ENCODE measurements at places on chromosomes 12 and 14.

- no peak for DNase-seq
These were observed 83.7 kb downstream of the NINJ2 start for GRCh38 chr12:579420-580110.

DNA sequence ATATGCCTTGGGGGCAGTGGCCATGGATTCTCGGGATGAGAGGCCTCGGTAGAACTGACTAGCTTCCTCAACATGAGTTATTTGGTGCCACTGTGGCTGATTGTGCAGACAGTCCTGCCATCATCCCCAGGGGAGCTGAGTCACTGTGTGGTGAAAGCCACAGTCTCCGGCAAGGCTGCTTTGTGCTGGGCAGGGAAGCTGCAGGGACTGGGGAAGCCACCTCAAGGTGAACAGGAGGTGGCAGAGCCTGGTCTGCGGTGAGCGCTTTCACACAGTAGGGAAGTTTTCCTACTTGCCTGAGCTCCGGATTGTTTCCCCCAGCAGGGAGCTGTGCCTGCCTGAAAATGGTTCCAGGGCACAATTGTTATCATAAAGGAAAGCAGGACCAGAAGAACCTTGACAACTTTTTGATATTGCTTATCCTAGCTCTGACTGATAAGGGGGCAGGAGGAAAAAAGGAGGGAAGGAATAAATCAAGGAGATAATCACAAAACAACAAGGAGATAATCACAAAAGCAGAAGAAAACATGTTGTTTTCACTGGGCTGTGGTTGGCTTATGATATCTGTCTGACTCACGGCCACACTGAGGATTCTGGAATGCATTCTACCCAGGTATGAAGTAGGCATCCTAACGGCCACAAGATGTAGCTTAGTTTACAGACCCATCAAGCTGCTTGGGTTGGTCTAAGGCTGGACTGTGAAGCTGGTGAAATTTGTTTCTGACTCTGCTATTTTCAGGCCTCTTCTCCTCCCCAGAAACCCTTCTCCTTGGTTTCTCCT, 32.2 kb upstream of the GNG2 start:
- peak; percentile 74 for DNase-seq

DNA sequence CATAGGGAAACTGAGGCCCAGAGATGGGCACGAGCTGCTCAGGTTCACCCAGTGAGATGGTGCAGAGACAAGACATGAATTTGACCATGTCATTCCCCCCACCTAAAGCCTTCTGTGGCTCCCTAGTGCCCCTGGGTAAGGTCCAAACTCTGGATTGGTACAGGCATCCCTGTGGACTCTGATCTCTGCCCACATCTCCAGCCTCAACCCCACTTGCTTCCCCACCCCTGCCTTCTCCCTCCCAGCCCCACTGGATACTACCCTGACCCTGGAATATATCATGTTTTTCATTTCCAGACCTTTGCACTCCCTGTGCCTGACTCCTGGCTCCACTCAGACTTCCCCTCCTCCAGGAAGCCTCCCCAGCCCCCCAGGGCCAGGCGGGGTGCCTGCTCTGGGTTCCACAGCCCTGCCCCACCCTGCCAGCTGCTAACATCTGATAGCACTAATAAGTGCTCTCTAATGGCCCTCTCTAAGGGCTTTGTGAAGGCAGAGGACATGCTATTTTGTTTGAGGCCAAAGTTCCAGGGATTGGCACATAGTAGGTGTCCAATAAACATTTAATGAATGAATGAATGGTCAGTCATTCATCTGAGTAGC, 1.1 kb upstream of the SDSL start:
- no peak for DNase-seq

- no peak for DNase-seq
These were observed 33.2 kb upstream of the VPS37B start for GRCh38 chr12:122929148-122929538.

DNA sequence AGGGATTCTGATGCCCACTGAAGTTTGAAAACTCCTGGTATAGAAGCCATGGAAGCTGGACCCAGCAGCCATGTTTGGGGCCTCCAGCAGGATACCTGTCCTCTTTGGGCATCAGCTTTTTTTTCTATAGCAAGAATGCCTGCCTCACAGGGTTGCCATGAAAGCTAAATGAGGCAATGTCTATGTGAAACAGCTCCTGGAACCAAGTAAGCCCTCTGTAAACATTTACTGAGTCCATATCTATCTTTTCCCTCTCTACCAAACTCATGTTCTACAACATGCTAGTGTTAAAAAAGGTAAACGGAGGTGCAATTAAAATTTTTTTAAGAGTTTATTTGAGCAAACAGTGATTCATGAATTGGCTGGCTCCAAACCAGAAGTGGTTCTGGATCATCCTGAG, 28.6 kb downstream of the FLVCR2 start:
- no peak for DNase-seq

DNA sequence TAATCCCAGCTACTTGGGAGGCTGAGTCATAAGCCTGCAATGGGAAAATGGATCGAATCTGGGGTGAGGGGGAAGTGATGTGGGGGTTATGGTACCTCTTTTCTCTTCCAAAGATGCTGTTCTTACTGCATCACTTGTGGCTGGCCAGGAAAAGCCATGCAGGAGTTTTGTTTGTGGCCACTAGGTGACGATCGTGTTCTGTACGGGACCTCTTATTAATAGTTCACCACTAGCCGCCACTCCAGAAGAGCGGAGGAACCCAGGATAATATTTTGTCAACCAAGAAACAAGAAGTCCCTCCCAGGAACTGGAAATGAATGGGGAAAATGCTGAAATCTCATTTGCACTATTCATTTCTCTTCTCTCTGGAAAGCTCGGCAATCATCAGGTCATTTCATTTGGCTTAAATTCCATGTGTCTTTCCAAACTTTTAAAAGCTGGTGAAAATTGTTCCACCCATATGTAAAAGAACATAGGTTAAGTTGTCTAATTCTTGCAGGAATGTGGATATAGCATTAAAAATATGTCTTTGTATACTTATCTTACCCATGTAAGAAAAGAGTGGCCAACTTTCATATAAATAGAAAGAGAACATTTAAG, 8.9 kb downstream of the GPR65 start:
- peak; percentile 83 for DNase-seq

- peak; percentile 75 for DNase-seq
These were observed 243.7 kb downstream of the TMEM132D start for GRCh38 chr12:129659961-129660622.

DNA sequence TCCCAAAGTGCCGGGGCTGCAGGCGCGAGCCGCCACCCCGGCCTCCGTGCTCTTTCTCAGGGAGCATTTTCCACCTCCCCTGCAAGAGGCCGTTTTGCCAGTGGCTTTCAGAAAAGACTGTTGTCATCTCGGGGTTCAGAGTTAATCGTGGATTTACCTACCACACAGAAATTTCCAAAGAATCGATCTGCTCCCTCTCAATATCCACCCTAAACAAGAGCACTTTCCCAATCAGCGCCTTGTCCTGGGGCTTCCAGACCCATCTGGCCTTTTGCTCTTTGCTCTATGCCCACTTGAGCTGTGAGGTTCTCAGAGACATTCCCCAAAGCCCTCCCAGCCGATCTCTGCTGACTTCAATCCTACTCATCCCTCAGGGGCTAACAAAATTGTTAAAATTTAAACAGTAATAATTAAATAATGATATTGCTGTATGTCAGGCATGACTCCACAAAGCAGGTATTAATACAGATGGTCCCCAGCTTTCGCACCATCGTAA, 86.6 kb downstream of the NINJ2 start:
- no peak for DNase-seq

GRCh38 chr12:2410496-2410895, 357.7 kb downstream of the CACNA1C start:
- DNase-seq, result no peak

DNA sequence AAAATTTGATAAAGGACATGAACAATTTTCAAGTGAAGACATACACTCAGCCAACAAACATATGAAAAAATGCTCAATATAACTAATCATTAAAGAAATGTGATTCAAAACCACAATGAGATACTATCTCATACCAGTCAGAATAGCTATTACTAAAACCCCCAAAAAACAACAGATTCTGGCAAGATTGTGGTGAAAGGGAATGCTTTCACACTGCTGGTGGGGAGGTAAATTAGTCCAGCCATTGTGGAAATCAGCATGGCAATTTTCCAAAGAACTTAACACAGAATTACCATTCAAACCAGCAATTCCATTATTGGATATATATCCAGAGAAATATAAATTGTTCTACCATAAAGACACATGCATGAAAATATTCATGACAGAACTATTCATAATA, 18.7 kb upstream of the TAS2R14 start:
- no peak for DNase-seq

DNA sequence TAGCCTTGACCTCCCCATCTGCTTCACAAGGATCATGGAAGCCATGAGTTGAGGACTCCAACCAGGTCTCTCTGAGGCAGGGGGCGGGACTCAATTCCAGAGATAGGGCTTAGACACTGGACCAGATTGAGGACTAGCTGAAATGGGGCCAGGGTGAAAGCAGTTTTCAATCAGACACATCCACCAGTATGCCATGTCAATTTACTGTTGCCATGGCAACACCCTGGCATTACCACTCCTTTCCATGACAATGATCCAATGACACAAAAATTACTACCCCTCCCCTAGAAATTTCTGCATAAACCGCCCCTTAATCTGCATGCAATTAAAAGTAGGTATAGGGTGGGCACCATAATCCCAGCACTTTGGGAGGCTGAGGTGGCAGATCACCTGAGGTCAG, 18.6 kb upstream of the DCAF5 start:
- no peak for DNase-seq

DNA sequence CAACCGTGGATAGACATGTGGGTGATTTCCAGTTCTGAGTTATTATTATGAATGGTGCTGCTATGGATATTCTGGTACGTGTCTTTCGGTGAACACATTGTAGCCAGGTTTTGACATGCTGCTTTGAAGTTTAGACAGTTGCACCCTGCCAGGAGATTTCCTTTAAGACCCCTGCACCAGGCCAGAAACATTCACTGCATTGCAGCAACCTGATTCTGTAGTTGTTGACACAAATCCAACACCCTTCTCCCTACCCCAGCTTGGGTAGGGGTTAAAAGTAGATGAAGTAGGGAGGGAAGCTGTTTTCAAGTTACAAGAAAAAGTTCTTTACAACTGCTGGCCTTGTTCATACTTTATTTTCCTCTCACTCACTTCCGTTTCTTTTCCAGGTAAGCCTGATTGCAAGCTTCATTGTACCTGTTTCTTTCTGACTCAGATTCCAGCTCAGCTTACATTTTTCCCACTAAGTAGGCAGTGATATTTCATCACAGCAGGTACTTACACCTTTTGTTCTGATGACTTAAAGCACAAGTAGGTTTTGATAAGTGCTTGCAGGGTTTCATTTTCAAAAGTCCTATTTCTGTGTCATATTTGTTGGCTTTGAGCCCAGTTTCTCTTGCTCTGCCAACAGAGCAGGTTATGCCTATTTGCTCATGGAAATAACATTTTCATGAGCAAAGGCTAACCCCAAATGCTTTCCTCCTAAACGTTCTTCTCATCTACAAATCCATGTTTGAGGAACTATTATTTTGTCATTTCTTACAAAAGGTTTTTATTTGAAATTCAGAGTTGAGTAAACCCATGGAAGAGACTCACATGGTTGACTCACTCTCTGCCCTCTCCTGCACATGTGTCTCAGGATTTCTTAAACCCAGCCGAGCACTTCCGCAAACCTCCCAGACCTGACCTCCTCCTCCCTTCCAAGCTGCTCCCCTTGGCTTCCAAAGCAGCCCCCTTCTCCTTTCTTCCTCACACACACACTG, 12.1 kb upstream of the LTA4H start:
- no peak for DNase-seq

GRCh38 chr12:109329003-109329402, 18.7 kb upstream of the MYO1H start:
- no peak for DNase-seq

- no peak for DNase-seq
These were observed 291.1 kb downstream of the SYT1 start for GRCh38 chr12:79155683-79156082.

DNA sequence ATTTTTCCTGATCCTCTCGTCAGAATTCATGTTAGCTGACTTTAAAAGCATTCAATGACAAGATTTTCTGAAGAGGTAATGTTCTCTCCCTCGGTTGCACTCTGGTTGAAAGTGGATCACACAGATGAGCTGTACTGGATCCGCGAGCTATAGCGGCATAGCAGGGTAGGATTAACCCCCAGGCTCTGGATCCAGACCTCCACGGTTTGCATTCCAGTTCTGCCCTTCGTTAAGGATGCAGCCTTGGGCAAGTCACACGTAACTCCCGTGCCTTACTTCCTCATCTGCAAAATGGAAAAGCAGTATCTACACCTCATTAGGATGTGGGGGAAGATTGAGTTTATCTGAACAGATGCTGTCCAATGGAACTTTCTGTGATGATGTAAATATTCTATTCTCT, 13.8 kb downstream of the CCDC92 start:
- DNase-seq, result no peak

- DNase-seq, result peak; percentile 24
These were observed 137.5 kb upstream of the CCND2 start for GRCh38 chr12:4135919-4136605.

DNA sequence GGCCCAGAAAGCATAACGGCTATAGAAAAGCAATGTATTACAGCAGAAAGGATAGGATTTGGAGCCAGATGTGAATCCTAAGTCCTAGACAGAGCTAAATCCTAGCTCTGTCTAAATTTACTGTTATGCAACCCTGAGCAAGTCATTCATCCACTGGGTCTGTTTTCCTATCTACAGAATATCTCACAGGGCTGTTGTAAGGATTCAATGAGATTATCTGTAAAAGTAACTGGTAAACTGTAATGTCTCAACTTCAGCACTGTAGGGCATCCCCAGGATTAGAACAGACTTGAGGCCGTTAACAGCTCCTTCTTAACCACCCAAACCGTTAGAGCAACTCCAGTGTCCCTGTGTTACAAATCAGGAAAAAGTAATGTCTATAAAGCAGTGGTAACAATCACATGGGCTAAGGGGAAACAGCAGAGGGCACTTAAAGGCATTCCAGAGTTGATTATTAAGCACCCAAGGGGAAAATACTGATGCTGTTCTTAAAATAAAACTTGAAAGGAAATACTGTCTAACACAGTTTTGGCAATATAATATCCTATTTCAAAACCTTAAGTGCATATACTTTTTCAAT, 10.1 kb downstream of the GMFB start:
- DNase-seq, result no peak

- no peak for DNase-seq
These were observed 72.2 kb downstream of the VCPKMT start for GRCh38 chr14:50044042-50044651.

DNA sequence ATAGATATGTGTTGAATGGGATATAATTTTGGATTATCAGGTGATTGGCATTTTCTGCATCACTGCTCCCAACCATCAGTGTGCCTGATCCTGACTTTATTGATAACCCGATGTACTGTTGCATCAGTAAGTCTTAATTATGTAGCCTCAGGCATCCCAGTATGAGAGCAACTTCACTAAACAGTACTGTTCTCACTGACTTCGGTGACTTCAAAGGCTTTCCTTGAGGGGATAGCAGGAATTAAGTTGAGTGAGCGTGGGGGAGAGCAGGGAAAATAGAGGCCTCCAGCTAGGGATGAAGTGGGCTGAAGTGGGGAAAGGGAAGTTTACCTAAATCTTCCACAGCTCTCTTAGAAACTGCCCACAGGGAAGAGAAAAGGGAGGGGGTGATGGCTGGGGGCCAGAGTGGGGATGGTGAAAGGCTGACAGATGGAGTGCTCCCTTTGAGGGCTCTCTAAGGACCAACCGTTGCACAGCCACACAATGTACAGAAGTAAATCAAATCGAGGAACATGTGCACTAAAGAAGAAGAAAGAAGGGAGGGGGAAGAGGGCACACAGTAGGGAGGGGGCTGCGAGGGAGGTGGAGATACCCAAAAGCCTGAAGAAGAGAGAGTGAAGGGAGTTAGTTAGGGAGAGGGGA, 10.7 kb upstream of the NEUROD4 start:
- no peak for DNase-seq

All from SW480 (cell line).